ENCODE measurements at places on chromosomes 4 and X. TPM values are rescaled to one million over a fixed set of nuclear protein-coding genes. Genes with fewer than 3 reads are reported as not detected.

The COL4A5 gene
- 40.0 TPM for total RNA-seq

The GUCY2F gene
- total RNA-seq, result 0.11 TPM

The TEC gene
- total RNA-seq, result 3.0 TPM

DNA sequence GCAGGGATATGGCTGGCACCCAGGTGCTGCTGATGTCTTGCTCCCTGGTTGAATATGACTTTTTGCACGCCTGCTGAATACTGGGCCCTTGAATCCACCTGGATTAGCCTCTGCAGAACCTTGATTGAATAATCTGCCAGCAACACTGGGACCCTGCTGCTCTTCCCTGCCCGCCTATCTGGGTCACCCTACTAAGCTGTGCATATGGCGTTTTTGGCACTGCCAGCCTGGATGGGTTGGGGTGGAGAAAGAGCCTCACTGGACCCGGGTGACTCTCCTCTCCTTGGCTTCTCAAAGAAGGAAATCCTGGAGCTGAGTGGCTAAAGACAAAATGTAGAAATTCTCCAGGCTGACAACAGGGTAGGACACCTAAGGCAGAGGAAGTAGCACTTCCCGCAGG is 100.0 kb downstream of the MAOA start:
- DNase-seq, result no peak

The TLR6 gene
- 2.4 TPM for total RNA-seq

GRCh38 chr4:132063829-132064228 is 1085.3 kb upstream of the PCDH10 start:
- DNase-seq, result no peak
